ENCODE measurements at places on chromosomes 11 and 22.
A peak's percentile ranks its signal among the peaks of the same experiment; 100 is the strongest.

DNA sequence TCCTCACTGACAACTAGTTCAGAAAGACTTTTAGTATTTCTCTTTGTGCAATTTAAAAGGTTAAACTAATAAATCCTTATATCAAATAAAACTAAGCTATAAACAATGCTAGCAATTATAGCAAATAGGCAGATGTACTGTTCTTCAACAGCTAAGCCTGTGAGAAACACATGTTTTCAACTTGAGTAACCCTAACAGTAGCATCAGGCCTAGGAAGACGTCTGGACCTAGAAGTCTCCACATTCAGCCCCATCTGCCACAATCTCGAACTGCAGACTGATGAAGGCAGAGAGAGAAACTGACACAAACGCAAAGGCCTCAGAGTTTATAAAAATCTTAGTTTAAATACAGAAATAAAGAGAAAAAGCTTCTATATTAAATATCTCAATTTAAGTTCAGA lies 2.5 kb downstream of the ST13 start:
- DNase-seq, result no peak

DNA sequence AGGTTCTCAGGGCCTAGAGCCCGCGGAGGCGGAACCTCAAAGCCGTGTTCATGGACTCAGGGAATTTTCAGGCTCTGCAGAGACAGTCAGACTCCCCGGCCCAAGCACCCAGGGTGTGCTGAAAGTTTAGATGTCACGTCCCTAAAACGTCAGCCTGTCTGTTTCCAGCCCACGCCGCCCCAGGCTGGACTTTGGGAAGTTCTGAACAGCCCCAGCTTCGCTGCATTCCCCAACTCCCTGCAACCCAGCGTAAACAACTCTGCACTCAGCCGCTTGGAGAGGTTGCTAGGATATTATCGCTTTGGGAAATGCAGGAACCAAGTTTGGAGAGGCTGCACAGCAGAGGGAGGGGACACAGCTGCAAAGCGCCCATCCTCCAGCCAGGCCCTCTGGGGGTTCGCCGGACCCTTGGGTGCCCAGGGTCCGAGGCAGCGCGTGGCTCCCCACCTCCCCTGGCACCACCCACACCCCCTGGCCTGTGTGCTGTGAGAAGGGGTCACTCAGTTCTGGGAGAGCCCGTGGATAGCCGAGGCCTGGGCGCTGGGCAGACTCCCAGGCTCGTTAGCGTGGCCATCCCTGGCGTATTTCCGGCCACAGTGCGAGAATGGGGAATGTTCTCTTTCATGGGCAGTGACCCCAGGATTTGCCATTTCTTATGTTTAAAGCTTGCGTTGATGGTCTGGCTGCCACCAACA lies 120.5 kb upstream of the FGF3 start:
- DNase-seq, result no peak

- DNase-seq, result no peak
Observed at GRCh38 chr11:108751444-108751843, 86.6 kb downstream of the DDX10 start.

DNA sequence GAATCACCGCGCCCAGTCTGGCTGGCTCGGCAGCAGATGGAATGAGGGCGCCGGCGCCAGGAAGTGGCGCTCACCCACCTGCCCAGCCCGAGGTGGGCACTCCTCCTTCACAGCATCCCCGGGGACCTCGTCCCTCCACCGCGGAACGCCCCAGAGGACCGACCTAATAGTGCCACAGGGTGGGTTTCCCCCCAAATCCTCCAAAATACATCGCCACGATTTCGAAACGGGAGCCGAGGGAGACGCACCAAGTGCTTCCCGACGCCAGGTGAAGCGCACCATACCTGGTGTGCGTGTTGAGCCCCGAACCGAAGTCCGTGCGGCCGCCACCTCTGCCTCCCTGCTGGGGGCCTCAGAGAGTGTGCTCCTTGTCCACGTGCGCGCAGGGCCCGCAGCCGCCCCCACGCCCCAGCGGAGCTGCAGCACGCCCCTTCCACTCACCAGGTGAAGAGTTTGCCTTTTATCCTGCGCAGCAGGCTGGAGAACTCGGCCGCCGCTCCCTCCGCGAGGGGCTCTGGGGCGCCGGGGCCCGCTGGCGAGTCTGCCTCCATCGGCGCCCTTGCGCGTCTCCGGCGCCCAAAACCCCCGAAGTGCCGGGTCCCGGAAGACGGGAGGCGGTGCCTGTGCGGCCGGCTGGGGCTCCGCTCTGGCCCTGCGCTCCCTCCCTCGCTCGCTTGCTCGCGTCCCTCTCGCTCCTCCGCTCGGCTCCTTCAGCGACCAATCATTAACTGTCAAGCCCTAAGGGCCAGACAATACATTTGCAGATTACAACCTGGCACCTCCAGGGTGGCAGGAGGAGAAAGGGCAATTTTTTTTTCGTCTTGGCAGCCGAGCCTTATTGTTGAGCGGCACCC lies at the start of gene SLC35F2:
Gene SLC35F2 (minus strand): TSS at position 571 of the 854 bp plus-strand sequence. CDS start 20 bp downstream, at position 551.
- peak; percentile 44 for DNase-seq
